ENCODE measurements at places on chromosomes 2 and 18.
A peak's percentile ranks its signal among the peaks of the same experiment; 100 is the strongest.

DNA sequence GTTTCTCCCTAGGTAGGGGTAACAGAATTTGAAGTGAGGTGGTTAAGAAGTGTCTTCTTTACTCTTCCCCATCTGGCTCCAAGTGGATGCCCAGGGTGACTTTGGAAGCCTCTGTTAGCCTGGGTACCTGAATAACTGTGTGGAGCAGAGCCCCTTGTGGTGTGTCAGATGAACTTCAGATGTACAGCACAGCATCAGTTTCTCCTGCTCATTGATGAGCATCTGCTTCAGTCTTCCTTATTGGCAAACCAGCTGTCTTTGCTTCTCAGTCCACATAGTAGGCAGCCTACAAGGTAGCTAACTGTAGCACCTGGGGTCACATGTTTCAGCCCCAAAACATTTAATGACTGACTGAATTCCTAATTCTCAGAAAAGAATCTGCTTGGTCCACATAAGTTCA lies 56.2 kb upstream of the ATP8B1 start:
- DNase-seq, result peak; percentile 36

- no peak for DNase-seq
Observed at GRCh38 chr2:240164586-240164985, 24.1 kb upstream of the OTOS start.

DNA sequence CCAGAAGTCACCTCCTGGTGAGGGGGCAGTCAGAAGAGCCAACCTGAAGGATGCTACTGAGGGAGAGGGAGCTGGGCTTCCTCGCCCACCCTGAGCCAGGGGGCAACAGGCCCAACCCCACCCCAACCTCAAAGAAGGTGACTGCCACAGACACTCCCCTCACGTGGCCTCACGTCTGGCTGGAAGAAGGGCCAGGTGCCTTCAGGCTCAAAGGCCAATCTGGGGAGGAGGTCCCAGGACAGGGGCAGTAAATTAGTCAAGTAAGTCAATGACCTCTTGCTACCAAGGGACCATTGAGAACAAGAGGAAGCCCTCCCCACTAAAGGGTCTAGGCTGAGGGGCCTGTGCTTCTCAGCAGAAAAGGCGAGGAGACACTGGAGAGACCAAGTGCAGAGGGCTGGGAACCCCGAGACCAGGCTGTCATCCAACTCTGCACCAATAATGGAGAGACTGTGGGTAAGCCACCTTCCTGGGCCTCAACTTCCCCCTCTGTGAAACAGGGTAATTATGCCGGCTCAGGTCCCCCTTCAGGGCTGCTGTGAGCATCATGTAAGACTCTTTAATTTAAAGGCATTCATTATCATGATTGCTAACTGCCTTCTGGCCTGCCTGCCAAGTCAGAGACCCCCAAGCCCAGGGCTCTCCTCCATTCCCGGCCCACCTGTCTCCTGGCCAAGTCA lies 20.2 kb upstream of the TNS1 start:
- DNase-seq, result no peak

- no peak for DNase-seq
Observed at GRCh38 chr2:219477179-219477578, 21.5 kb upstream of the GMPPA start.

- DNase-seq, result no peak
Observed at GRCh38 chr2:76318848-76319360, 608.2 kb upstream of the GCFC2 start.

DNA sequence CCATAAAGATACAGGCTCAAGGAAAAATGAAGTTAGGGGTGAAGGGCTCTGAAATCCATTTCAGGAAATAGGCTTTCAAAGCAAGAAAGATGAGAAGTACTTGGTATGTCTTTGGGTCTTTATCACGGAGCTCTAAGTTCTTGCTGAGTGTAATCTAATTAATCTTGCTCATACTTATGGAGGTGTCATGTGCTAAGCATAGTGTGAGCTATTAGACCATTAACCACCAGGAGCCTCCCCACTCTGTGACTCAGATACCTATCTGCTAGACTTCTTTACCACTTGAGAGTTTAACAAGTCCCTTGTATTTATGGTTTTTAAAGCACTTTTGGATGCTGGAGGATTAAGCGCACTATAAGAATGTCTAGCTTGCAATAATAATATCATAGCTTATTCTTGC lies 678.7 kb downstream of the EPHA4 start:
- peak; percentile 37 for DNase-seq

DNA sequence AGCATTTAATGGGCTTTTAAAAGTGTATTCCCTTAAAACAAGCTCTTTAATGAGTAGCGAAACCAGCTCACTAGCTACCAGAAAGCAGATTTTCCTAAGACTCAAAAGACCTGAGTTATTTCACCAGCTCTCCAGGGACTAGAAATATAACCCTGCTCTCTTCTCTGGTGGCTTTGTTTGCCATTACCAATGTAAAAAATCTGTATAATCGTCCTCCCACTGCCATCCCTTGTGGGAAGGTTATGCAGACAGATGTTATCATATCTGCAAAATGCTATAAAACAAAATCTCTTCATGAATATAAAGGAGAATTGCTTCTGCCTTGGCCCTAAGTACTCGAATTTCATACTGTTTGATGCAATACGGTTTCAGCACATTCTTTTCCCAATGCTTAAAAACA lies 335.2 kb downstream of the NUP35 start:
- no peak for DNase-seq

DNA sequence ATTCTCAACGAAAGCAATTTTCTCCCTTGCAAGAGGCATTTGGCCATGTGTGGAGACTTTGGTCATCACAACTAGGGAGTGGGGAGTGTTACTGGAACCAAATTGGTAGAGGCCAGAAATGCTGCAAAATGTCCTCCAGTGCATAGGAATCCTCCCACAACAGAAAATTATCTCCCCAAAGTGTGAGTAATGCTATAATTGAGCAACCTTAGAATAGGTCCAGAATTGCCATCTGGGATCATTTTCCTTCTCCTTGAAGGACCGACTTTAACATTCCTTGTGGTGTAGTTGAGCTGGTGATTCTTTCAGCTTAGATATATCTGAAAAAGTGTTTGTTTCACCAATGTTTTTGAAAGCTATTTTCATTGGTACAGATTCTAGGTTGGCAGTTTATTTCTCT lies 111.2 kb upstream of the SMIM21 start:
- no peak for DNase-seq

DNA sequence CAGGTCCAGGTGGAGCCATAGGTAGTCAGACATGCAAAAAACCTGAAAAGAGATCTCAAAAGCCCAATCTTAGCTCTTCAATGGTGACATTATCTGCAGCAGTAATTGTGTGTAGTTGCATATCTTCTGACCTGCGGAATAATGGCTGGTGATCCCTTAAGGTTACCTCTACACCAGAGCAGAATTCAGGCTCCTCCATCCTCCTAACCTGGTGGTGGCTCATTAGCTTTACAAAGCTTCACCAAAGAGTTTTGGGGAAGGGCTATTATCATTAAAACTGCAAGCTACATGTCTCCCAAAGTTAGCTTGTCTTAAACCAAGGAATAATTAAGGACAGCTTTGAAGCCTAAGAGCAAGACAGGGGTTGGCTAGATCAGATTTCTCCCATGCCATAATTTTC lies 42.6 kb upstream of the CHST9 start:
- no peak for DNase-seq

GRCh38 chr2:23584054-23584745 lies 199.2 kb downstream of the KLHL29 start:
- DNase-seq, result no peak

DNA sequence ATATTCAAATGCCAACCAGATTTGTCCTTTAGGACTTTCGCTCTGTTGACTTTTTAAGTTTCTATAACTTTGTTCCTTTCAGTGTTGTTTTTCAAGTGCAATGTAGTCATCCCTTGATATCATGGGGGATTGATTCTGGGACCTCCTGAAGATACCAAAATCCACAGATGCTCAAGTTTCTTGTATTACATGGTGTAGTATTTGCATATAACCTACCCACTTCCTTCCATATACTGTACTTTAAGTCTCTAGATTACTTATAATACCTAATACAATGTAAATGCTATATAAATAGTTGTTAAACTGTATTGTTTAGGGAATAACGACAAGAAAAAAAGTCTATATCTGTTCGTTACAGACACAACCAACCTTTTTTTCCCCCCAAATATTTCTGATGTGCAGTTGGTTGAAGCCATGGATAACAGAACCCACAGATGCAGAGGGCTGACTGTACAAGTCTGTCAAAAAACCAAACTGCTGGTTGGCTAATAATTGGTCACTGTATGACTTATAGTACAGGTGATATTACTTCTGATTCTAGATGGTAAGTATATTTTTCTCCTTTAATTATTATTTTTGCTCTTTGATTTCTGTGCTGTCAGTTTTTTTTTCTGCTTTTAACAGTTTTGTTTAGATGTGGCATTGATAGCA lies 201.7 kb upstream of the STON1 start:
- DNase-seq, result no peak

- no peak for DNase-seq
Observed at GRCh38 chr2:2028041-2028440, 283.7 kb upstream of the PXDN start.

DNA sequence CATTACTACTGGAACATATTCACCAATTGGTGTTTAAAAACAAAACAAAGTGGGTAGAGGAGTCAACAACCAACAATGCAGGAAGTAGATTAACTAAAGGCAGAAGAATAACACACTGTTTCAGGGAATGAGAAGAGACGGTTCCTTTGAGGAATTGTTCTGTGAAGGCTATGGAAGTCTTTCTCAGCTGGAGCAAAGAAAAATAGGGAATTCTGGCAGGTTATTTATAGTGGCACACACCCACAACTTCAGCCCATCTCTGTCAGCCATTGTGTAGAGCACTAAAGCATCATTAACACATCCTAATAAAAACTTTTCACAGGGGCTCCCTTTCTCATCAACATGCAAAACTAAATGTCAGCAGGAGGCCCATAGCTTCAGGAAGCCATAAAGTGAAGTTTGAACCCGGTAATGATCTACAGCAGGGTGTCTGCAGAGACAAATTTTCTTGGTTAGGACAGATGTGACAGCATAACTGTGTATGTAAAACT lies 113.6 kb downstream of the CDH2 start:
- peak; percentile 67 for DNase-seq

- peak; percentile 22 for DNase-seq
Observed at GRCh38 chr2:180077295-180077906, 70.3 kb upstream of the CWC22 start.

DNA sequence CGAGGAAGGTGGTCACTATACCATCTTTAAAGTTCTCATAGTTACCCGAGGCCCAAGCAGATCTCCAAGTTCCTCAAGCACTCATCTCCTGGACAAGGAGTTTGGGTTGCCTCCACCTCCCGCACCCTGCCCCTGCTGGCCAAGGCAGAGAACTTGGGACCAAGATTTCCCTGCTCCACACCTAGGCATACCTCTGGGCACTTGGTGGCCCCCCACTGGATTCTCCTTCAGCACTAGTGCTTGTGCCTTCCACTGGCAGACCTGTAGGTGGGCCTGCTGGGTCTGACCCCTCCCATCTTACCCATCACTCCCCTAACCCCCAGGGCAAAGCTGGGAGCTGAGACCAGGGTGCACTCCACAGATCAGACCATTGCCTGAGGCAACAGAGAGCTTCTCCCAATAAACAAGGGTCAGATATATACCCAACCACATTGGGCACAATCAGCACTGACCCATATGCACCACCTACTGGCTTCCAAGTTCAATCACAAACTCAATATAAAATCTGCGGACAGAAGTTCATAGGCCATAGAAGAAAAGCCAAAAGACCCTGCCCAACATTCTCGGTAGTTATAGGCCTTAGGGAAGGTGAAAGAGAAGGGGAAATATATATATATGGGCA lies 244.2 kb downstream of the EXOC6B start:
- DNase-seq, result no peak

- no peak for DNase-seq
Observed at GRCh38 chr2:160061944-160062291, 497 bp downstream of the PLA2R1 start.

- DNase-seq, result no peak
Observed at GRCh38 chr18:74333091-74333490, 17.5 kb downstream of the C18orf63 start.

GRCh38 chr2:11985817-11986566 lies 239.6 kb downstream of the LPIN1 start:
- no peak for DNase-seq

GRCh38 chr18:55384551-55385275 lies 203.3 kb downstream of the TCF4 start:
- DNase-seq, result peak; percentile 61

DNA sequence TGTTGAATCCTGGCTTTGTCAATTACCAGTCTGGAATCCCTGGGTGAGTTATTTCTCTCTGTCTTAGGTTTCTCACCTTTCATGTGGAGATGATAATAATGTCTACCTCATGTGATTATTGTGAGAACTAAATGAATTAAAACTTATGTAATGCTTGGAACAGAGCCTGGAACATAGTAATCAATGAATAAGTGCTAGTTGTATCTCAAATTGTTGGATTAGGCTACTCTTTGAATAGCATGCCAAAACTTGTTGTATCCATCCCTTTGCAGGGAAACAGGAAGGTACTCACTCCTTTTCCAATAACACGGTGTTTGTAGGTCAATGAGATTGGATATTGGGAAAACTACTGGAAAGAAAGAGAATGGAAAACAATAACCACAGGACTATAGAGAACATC lies 796.6 kb upstream of the ZEB2 start:
- no peak for DNase-seq

DNA sequence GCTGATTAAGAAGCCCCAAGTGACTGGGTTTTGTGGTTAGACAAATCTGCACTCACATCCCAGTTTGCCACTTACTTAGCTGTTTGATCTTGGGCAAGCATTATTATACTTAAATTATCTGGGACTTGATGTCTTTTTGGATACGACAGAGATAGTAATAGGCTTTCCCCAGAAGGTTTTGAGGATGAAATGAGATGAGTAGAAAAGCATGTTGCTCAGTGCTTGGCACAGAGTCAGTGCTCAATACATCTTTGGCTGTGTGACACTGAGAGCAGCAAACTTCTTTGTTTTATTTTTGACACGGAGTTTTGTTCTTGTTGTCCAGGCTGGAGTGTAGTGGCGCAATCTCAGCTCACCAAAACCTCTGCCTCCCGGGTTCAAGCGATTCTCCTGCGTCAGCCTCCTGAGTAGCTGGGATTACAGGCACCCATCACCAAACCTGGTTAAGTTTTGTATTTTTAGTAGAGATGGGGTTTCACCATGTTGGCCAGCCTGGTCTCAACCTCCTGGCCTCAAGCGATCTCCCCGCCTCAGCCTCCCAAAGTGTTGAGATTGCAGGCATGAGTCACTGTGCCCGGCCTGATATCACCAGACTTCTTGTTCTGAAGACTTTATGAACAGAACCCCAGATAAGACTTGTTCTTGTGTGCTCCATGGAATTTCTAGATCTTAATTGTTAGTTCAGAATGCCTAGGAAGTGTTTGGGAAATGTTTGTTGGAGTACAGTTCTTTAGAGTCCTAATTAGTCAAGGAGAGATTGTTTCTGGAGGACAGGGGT lies 521.2 kb downstream of the SLC4A3 start:
- DNase-seq, result peak; percentile 20

- DNase-seq, result no peak
Observed at GRCh38 chr2:24354957-24355356, 5.4 kb downstream of the ITSN2 start.

GRCh38 chr2:24048769-24049484 lies 614 bp upstream of the FKBP1B start:
- DNase-seq, result peak; percentile 37

DNA sequence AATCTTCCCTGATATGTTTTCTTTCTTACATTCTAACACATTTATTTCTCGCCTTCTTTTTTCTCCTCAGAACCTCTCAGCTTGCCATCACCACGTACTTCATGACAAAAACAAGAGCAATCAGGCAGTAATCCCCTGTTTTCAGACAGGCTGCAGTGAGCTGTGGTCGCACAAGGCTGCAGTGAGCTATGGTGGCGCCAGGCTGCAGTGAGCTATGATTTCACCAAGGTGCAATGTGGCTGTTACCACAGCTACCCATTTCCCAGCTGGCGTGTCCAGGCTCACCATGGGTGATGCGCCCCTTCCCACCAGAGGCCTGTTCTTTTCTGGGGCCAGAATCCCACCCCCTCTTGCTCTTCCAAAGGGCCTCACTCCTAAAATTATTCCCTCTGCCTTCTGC lies 25.8 kb downstream of the TCF23 start:
- DNase-seq, result peak; percentile 7

Data from M059J (cell line).